ENCODE measurements at places on chromosomes 2 and 18.

GRCh38 chr18:74990563-74991081 is 218.3 kb downstream of the PTGR3 start:
- DNase-seq = no peak

GRCh38 chr2:3465844-3466481 is 53.4 kb downstream of the ADI1 start:
- peak; percentile 85 for DNase-seq

DNA sequence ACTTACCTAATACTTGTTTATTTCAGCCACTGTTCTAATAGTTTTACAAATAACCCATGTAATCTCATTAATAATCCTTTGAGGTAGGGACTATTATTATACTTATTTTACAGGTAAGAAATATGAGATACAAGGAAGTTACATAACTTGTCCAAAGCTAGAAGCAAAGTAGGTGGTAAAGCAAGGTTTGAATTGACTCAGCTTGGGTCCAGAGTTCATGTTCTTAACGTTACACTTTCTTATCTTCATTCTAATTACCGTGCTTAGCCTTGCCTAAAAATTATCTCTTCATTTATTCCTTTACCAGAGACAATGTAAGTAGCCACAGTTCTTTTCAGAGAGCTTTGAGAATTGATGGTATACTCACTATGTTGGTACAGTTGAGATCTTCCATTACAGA is 743.6 kb downstream of the KCNJ3 start:
- DNase-seq = no peak

GRCh38 chr2:112910865-112911264 is at the start of gene IL37:
IL37 (plus strand) TSS chr2:112911165; CDS start chr2:112913013, 1,848 bp downstream.
- DNase-seq = no peak

DNA sequence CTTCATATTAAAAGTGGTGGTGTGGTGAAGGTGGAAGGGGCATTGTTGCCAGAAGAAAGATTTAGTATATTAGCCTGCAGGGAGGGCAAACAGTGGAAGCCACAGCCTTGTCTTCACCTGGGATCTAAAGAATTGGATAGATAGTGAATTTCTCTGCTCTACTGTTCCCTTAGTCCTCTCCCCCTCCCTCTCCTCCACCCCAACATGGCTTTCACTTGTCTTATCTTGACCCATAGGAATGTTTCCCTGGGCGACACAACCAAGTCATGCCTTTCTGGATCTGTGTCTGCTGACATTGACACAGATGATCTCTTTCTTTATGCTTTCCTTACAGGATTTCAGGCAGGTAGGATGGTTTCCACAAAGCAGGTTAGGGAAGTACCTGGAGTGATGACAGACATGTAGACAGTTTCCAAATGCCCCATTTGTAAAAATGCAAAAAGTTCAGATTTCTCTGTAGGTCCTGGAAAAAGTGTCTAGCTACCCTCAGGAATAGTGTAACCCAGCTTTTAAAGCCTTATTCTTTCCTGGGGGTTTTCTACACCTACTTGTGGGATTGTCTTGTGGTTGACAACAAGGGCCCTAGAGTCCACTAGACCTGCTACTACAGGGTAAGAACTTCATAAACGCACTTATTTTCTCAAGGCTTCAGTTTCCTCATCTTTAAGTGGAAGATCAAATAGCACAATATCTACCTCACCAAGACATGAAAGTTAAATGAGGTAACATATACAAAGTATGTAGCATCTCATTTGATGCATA is 184.2 kb upstream of the SP5 start:
- no peak for DNase-seq

DNA sequence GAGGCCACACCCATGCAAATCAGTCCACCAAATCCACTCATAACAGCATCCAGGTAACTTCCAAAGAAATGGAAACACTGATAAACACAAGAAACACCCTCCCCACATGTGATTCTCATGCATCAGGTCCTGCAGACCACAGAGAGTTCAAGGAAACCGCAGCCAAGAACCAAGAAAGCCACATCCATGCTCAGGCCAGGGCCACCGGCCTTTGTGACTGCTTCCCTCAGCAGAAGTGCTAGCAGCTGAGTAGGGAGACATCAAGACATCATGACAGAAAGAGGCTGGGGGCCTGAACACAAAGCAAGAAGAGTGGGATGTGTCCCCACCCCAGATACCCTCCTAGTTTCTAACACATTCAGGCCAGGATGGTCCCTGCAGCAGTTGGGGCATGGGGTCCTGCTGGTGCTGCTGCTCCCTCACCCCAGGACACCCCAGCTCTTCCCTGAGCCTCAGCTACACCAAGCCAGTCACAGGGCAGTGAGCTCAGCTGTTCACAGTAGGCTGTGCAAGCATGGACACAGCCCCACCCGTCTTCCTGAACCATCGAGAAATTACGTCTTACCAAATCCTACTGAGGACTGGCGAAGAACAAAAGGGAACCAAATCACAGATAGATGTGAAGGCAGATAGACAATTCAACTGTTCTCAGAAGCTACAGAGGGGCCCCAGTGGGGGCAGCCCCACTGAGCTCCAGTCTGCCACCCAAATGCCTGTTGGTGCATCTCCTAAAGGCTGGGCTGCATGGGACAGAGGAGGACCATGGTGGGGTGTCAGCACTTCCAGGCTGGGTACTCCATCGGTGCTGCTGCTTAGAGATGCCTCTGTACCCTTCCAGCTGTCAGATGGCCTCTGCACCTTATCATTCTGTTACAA is 60.9 kb downstream of the HDAC4 start:
- DNase-seq = no peak

- peak; percentile 11 for DNase-seq
Measured at GRCh38 chr2:159933727-159934049, 128.7 kb downstream of the PLA2R1 start.

DNA sequence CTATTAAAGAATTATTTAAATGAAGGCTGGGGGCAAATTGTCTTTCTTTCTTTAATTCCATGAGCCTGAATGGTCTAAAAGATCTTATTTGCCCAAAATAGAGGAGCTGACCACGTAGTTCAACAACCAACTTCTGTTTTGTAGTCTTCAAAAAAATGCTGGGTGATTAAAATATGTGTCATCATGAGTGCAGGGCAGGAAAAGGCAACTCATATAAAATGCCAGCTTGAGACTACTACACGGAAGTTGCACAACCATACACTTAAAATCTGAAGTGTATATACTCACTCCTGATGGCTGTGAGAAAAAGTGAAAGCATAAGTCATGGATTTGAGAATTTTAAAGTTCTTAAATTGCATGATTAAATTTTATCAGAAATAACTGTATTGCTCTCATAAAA is 210.9 kb downstream of the DYM start:
- peak; percentile 70 for DNase-seq

DNA sequence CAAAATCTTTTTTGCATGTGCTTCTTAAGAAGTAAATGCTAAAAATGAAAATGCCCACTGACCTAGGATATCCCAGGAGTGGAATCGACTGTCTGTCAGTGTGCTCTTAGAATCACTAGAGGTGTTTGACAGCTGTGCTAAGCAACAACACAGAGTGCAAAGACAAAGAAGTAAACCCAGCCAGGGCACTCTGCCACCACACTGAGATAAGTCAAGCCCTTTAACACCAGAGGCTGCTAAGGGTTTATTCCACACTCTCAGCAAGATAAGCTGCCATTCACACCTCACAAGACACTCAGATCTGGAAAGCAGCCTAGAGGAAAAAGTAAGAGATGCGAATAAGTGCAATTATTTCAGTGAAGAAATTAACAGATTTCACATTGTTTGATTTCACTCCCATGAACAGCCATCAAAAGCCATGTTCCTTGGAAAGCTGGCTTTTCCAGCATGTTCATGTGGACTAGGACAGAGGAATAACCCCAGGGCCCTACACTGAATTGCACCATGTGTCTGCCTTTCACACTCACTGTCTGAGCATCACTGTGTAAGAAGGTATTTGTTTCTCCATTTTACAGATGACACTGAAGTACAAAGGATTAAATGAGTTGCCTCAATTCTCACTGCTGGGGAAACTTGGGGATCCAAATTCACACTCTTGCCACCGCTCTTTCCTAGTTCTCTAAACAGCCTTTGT is 6.0 kb upstream of the BMP10 start:
- no peak for DNase-seq

- peak; percentile 49 for DNase-seq
Measured at GRCh38 chr2:133303150-133303549, 265.1 kb downstream of the NCKAP5 start.

DNA sequence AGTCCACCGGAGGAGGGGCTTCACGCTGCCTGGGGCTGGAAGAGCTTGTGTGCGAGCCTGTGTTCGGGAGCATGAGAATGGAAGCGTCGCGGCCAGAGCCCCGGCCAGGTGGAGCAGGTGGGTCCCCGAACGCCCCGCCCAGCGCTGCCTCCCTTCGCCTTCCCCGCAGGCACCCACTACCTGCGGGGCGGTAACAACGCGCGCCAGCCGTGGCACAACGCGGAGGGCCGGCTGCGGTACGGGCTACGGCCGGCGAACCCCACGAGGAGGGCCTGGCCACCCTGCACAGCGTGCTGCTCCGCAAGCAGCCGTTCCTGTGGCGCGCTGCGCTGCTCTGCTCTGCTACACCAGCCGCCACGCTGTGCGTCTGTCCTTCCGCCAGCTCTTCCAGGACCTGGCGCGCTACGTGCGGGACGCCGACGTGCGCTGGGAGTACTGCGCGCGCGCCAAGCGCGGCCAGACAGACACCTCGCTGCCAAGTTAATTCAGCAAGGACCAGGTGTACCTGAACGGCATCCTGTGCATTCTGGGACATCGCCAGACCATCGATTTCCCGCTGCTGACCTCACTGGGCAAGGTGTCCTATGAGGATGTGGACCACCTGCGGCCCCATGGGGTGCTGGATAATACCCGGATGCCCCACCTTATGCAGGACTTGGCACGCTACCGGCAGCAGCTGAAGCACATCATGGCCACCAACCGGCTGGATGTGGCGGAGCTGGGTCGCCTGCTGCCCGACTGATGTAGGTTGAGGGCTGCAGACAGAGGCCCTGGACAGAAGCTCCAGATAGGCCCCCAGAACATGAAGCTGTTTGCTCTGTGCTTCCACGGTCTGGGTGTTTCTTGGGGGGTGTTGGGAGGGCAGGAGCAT is 200.6 kb downstream of the NAPG start:
- no peak for DNase-seq

GRCh38 chr2:96575785-96576456 is 39.4 kb downstream of the ARID5A start:
- DNase-seq = no peak

DNA sequence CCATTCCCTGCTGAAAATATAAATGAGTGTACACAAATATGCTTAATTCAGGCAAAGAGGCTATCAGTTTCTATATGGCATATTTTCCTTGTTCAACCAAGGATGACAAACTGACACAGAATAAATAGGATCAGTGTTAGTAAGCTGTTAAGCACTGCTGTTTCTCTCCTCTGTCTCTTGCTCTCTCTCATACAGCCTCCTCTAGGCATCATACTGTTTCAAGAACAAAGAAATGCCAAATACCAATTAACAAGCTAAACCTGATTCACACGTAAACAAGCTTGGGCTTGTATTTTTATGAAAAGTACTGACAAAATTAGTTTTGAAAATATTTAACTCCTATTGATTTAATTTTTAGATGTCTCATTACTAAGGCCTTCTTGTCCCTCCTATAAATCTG is 1027.2 kb upstream of the ACVR2A start:
- DNase-seq = no peak

DNA sequence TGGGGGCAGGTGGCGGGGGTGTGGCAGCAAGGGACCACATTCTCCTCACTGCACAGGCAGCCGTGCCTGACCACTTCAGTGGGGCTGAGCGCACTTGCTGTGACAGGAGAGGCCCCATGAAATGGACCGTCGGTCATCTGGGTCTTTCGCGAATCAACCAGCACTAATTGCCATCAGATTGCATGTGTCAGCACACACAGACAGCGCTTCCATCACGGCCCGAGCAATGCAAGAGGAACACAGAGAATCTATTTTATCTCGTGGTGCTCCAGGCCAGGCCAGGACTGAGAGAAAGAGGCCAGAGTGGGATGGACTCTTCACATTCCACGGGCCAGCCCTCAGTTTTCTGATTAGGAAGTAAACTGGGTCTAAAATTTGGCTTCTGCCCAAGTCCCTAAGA is 87.0 kb downstream of the EIPR1 start:
- DNase-seq = no peak

DNA sequence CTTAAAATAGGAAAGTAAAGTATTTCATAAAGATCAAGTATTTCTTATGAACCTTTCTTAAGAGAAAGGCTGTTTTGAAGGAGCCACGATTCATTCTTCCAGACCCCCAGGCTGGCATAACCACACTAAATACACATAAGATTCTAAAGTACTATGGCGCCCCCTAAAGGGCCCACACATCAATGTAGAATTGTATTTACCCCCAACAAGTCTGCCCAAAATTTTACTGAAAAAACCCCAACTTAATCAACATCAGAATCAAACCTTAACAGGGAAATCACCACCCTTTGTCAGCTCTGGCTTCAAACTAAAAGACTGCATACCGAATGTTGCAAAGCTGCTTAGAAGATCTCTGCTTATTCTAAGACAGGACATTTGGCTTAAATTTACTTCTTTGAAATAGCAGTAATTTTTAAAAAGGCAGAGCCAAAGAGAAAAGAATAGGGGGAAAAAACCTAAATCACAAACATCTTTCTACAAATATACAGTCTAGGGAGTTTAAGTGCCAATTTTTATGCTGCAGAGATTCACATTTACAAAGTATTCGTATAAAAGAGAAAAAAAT is 20.4 kb upstream of the BCL2 start:
- DNase-seq = no peak

- DNase-seq = no peak
Measured at GRCh38 chr2:73920577-73921545, 5.8 kb upstream of the DGUOK start.

DNA sequence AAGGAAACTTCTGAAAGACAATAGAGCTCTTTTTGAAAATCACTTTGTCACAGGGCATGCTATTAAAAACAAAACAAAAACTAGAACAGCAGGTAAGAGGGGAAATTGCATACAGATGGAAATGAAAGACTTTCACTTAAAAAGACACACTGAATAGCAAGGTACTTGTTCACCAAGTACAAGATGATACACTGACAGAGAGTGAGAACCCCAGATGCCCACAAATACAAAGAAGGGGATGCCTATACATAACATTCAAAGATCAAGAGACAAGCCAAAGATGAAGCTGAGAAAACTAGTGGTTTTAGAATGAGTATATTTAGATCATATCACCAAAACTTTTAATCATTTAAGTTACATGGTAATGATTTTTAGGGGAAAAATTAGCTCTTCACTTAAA is 60.7 kb downstream of the ASXL2 start:
- no peak for DNase-seq

GRCh38 chr2:237565974-237566373 is 400 bp upstream of the PRLH start:
- no peak for DNase-seq

DNA sequence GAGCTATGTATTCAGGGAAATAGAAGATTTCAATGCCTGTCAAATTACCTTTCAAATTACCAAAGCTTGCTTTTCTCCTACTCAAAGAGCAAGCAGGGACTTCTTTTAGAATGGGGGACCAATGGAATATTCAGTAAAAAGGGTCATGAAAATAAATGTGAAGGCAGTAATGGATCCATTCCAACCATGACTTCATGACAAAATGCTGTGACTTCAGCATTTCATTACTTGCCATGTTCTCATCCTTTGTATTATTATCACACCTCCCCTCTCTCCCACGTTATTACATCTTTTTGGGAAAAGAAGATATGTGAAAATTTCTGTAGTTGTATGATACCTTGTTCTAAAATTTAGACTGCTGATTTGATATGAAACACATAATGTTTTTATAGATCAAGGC is 864.0 kb upstream of the FSHR start:
- DNase-seq = no peak

All from GM04503 (cell line).